Daoy (cell line): ENCODE measurements at places on chromosomes 12 and 14. TPM values are rescaled to one million over a fixed set of nuclear protein-coding genes. Genes with fewer than 3 reads are reported as not detected.

SYNE3 gene
- total RNA-seq: 0.54 and 1.5 TPM in 2 replicates

- DNase-seq: no peak
Observed at GRCh38 chr14:101185073-101185835, 281.7 kb upstream of the RTL1 start.

GRCh38 chr12:51323966-51324895 is at the start of gene BIN2:
TSS of gene BIN2 (minus strand) at chr12:51324174. CDS start at chr12:51324102, 72 bp downstream.
- no peak for DNase-seq

- no peak for DNase-seq
Observed at GRCh38 chr14:101855958-101856357, 94.4 kb downstream of the PPP2R5C start.

- DNase-seq: no peak
Observed at GRCh38 chr12:98217257-98217656, 298.1 kb upstream of the TMPO start.

DNA sequence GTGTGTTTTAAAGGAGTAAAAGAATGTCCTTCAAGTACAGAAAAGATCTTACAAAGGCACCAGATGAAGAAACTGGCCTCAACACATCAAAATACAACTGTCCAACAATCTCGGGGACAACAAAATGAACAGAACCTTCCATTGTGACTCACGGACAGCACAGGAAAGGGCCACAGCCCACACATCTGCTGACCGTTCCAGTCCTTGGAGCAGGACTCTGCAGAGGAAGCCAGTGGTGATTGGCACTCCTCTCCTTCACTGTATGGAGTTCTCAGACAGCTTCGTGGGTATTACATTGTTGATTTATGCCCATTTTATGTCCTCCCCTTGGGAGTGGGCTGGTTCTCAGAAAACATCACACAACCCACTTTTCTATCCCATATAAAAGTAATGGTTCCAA is 32.5 kb upstream of the TC2N start:
- no peak for DNase-seq
